Amygdala (tissue), 56 donors: ENCODE measurements at places on chromosomes 13 and 19.

- DNase-seq = peak; percentile 47
These were observed 468 bp downstream of the STX10 start for GRCh38 chr19:13149628-13150186.

DNA sequence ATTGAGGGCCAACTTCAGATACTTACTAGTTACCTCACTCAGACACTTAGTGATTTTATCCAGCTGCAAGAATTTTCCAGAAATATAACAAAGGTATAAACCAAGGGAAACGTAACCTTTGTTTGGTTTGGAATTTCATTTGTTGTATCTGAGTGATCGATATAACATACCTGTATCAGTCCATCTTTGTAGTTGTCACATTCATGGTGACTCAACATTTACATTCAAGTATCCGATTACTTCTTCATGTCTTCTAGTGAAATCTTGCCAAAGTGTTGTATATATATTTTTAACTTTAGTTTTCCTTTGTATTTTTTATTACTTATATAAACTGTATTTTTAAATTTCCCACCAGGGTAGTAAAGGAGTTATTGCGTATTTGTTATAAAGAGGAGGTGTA, 16.9 kb upstream of the MYCBP2 start:
- DNase-seq = no peak

DNA sequence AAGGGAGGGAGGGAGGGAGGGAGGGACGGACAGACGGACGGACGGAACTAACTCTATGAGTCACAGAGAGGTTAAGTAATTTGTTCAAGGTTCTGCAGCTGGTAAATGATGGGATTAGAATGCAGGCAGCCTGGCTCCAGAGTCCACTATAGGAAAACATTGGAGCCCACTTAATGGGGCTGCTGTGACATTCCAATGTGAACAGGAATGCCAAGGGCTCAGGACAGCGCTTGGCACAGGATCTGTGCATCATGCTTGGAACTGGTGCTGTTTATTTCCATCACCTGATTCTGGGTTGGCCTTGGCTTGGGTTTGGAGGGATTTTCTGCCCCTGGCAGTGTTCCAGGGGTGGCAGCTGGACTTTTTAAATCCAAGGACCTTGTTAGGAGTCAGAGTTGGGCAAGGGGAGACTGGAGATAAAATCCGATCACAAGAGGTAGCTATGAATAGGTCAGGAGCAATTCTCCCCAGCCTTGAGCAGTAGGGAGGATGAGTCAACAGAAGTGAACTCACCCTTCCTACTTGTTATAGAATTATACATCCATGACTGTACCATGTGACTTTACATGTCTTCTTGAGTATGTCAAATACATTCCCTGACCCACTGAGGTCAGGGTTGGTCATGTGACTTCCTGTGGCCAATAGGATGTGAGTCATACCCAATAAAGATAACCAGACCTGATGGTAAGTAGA, 7.8 kb upstream of the HIF3A start:
- DNase-seq = no peak

- DNase-seq = no peak
These were observed 18.2 kb upstream of the AKAP8 start for GRCh38 chr19:15397782-15398181.

- no peak for DNase-seq
These were observed 75.9 kb downstream of the ESD start for GRCh38 chr13:46721054-46721453.

DNA sequence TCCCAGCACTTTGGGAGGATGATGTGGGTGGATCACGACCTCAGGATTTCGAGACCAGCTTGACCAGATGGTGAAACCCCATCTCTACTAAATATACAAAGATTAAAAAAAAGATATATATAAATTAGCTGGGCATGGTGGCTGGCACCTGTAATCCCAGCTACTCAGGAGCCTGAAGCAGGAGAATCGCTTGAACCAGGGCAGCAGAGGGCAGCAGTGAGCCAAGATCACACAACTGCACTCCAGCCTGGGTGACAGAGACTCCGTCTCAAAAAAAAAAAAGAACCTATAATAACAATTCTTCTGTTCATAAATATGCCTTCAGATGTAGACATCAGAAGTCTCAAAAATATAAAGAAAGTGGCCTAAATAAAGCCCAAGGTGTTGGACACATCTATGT, 7.6 kb downstream of the ZNF737 start:
- DNase-seq = no peak

GRCh38 chr13:93473441-93474270, 247.0 kb downstream of the GPC6 start:
- DNase-seq = no peak

DNA sequence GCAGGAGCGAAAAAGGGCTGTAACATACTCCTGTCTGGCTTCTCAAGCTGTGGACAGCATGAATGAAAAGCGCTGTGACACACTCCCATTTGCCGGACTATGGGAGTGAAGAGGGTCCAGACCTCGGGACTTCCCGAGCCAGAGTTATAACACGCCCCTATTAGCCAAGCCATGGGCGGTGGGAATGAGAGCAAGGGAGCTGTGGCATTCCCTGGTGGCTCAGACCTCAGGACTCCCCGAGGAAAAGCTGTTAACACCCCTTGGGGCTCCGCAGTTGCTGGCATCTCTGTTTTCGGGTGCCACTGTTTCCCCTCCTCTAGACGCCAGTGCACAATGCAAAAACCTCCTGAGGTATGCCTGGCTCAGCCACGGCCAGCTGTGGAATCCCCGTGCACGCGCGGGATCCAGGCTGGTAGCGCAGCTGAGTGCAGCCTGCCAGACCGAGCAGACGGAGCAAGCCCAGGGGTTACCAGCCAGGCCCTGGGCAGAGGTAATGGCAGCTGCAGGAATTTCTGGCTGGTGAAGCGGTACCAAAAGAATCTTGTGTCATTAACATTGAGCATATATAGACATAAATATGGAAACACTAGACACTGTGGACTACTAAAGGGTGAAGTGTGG, 1534.6 kb upstream of the PRR20A start:
- DNase-seq = no peak

GRCh38 chr19:52492994-52493470, 34.4 kb upstream of the ZNF808 start:
- no peak for DNase-seq

GRCh38 chr19:17318966-17319365, 9.6 kb downstream of the DDA1 start:
- DNase-seq = no peak

GRCh38 chr19:38655148-38655824, 7.8 kb downstream of the ACTN4 start:
- DNase-seq = no peak
